ENCODE measurements at places on chromosomes 7 and 10.

DNA sequence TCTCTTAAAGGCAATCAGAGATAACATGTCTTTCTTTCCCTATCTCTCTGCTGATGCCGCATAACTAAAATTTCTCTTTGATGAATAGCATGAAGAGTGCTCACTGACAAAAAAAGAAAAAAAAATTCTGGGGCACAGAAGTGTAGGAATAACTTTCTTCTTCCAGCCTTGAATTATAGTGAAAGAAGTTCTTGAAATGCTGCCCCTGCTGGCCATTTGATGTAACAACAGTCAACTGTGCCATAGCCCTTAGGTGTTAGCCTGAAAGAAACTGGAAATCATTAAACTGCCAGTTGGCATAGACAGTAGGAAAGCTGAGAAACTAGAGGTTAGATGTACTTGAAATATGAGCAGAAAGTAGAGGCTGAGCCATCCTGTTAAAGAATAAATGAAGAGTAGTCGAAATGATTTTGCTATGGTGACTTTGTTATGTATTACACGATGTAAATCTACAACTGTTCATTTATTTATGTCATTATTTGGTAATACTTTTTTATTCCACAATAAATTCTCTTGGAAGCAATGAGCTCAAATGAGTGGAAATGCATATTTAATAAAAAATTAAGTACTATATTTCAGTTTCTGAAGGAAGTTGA is 48.3 kb upstream of the FAM171A1 start:
- DNase-seq = peak; percentile 64

DNA sequence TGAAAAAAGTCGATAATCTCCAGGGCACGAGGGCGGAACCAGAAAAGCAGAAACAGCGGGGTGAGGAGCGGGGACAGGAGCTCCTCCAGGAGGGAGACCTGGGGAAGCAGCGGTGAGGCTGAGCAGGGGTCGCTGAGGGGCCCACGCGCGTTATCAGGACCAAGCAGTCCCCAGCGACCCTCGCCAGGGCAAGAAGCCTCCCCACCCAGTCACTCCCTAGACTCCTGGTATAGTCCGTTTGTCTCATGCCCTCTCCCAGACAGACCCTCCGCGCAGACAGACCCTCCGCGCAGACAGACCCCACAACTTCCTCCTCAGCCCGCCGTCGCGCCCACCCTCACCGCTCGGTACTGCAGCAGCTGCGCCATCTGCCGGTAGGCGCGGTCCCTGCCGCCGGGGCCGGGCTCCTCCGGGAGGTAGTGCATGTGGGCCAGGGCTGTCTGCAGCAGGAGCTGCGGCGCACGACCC is 6.3 kb downstream of the ATG9B start:
- DNase-seq = peak; percentile 73

- DNase-seq = peak; percentile 55
Measured at GRCh38 chr7:108613147-108613948, 43.7 kb downstream of the DNAJB9 start.

DNA sequence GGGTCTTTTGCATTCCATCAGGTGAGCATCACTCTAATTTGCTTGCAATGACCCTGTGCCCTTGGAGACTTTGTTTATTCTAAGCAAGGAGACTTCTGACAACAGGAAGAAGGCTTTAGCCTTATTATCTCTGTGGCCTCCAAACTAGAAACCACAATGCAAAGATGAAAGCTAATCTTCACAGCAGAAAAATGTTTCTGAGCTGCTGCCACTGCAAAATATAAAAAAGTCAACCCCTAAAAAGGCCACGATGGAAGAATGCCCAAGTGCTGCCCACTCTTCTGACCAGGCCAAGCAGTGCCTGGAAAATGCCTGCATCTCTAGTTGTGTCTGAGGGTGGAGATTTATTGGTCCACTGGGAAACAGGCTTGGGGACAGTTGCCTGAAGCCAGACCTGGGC is 299.9 kb downstream of the C7orf25 start:
- DNase-seq = no peak

DNA sequence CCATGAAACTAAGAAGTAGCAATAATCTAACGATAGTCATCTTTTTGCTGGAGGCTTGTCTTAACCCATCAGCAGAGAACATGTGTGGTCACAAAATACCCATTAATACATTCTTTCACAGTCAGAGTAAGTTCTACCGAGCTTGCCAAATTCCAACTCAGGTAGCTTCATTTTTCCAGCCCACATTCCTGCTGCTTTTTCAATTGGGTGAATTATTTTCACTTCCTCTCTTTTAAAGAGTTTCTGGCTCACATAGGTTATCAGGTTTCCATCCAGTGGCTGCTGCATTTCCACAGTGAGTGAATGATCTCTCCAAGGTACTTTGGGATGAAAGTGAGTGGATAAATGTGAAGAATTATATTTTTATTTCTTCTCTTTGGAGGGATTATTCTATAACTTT is 233.1 kb downstream of the SEMA3E start:
- DNase-seq = peak; percentile 11

DNA sequence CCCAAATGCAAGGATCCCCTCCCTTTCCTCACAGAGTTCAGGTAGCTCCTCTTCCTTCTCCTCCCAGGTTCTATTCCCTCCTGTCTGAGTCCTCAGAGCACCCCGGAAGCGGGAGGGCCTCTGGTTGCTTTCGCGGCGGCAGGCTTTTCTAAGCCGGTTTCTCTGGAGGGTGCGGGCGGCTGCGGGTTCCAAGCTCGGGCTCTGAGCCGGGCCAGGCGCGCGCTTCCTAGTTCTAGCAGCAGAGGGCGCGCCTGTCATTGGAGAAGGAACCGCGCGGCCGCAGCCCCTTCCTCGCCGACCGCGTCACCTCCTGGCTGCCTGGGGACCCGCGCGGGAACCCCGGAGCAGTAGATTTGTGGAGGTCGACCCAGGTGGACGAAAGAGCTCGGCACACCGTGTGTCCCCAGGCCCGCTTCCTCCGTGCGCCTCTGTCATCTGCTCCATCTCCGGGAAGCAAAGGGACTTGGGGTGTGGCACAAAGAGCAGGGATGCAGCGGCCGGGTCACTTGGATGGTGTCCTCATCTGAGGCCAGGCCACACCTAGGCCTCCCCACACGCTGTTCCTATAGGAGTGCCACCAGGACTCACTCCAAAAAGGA is 389.0 kb upstream of the PODXL start:
- peak; percentile 60 for DNase-seq

DNA sequence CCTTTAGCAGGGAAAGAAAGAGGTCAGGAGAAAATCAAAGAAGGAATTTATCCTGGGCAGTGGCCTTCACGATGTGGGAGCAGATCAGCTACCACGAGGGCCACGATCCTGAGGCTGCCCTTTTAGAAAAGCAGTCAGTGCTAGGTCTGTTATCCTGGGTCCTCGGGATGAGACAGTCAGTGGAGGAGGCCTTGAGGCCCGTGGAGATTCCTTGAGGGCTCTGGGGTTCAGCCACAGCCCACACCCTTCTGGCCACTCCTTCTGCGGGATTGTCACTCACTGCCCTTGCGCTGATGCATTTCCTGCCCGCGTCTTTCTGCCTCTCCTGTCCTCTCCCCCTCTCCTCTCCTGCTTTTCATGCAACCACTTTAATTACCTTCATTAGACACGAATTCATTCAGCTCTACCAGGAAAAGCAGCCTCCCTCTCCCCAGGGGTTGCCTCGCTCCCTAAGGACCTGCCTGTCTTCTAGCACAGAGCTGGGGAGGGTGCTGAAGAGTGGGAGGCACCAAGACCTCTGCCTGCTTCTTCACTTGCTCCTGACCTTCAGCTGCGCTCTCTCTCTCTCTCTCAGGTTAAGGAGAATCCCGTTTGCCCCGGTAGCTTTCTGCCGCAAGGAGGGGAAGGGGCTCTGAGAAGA is 42.6 kb upstream of the LRRC4 start:
- no peak for DNase-seq
